Keratinocyte (primary cell): ENCODE measurements at places on chromosomes 2 and 18.

- no peak for DNase-seq
These were observed 198.3 kb upstream of the CNTNAP5 start for GRCh38 chr2:123826729-123827271.

- DNase-seq, result no peak
These were observed 204.6 kb downstream of the AGAP1 start for GRCh38 chr2:235698491-235698890.

GRCh38 chr2:220335591-220335915 lies 708.1 kb downstream of the SLC4A3 start:
- no peak for DNase-seq

GRCh38 chr18:78999939-79000338 lies 20.3 kb downstream of the SALL3 start:
- no peak for DNase-seq

DNA sequence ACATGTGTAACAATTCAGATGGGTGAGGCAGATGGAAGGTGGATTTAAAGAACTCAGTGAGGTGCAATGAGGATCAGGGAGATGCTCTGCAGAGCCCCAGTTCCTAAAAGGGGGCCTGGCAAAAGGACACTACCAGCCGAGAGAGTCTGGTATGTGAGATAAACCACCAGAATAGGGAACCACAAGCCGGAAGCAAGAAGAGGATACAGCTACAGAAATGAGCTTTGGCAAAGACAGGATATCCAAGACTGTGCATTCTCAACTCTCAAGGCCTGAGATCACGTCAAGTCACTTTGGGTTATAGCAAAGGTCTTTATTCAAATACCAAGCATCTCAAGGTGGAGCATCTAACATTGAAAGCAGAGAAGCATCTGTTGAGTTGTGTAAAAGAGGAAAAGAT lies 293.5 kb downstream of the ARHGAP15 start:
- DNase-seq, result no peak

GRCh38 chr2:121803503-121803902 lies 48.1 kb downstream of the TSN start:
- DNase-seq, result no peak

- DNase-seq, result no peak
These were observed 46.1 kb upstream of the STPG4 start for GRCh38 chr2:47201224-47201623.

DNA sequence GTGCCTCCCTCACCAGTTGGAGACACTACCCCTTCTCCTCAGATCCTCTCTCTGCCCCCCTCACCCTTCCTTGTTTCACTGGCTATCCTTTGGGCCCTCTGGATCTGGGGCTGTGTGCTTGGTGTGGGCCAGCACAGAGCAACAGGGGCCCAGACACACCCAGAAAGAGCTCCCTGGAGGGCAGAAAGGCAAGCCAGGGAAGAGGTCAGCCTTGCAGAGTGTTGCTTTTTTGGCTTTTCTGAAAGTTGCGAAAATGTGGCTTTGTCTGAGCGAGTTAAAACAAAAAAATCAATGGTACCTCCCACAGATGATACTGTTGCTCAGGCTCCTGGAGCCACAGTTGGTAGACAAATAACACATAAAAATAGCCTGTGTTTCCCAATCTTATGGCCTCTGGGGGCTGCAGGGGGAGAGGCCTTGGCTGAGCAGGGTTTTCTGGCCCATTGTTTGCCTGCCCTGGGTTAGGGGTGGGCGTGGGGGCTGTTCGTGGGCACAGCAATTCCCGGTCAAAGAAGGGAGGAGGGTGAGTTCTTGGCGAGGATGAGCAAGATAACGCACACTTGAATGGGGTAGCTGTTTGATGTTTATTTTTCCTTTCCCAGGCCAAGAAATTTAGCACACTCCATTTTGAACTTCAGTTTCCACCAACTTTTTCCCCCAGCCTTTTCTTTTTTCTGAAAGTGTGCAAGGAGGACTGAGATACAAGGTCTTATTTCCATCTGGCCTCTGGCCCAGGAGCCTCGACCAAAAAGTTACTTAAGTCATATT lies 167.0 kb upstream of the HAAO start:
- no peak for DNase-seq

DNA sequence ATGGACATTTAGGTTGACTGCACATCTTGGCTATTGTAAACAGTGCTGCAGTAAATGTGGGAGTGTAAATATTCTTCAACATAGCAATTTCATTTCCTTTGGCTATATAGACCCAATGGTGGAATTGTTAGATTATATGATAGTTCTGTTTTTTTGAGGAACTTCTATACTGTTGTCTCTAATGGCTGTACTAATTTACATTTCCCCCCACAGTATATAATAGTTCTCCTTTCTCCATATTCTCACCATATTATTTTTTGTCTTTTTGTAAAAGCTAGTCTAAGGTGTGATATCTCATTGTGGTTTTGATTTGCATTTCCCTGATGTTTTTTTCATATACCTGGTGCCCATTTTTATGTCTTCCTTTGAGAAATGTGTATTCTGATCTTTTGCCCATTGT lies 13.0 kb downstream of the EIF5B start:
- no peak for DNase-seq
